ENCODE measurements at places on chromosomes 3 and 15. TPM values are rescaled to one million over a fixed set of nuclear protein-coding genes. Genes with fewer than 3 reads are reported as not detected.

TRH gene
- total RNA-seq: 1.6 TPM

FSTL1 gene
- 63.5 TPM for total RNA-seq

SPATA12 gene
- total RNA-seq: not detected

PAK6 gene
- 16.0 TPM for total RNA-seq

ERICH6 gene
- not detected for total RNA-seq

KY gene
- 0.94 TPM for total RNA-seq

RPL4 gene
- total RNA-seq: 2,484 TPM

TEX55 gene
- not detected for total RNA-seq

TUSC7 gene
- total RNA-seq: not detected

SNTN gene
- total RNA-seq: not detected

SEMA3G gene
- total RNA-seq: 2.8 TPM

PLXNA1 gene
- 91.4 TPM for total RNA-seq

TMEM158 gene
- 21.3 TPM for total RNA-seq

QRICH1 gene
- 187 TPM for total RNA-seq

UBAP1L gene
- 12.5 TPM for total RNA-seq

HHATL gene
- total RNA-seq: 1.3 TPM

LINGO1 gene
- total RNA-seq: 67.9 TPM
